ENCODE measurements at places on chromosomes 1 and 21.

- no peak for DNase-seq
These were observed 83.3 kb upstream of the SPATA6 start for GRCh38 chr1:48555271-48555670.

GRCh38 chr1:116923421-116923820, 13.7 kb downstream of the PTGFRN start:
- no peak for DNase-seq

DNA sequence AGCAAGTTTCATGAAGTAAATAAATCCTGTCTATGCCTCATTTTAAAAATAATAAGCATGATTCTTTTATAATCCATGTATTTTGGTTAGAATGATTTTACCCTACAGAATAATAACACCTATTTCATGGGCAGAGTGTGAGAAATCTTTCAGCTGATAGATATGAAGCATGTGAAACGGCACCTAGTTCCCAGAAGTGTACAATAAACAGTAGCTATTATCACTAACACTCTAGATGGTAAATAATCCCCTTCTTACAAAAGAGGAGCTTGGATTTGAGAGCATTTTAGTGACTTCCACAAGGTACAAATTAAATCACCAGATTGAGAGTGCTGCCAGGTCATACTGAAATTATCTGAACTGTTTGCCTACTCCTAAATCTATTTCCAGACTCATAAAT, 95.3 kb upstream of the NRIP1 start:
- DNase-seq, result no peak

GRCh38 chr1:147545133-147545532, 3.8 kb downstream of the BCL9 start:
- DNase-seq, result peak; percentile 88

DNA sequence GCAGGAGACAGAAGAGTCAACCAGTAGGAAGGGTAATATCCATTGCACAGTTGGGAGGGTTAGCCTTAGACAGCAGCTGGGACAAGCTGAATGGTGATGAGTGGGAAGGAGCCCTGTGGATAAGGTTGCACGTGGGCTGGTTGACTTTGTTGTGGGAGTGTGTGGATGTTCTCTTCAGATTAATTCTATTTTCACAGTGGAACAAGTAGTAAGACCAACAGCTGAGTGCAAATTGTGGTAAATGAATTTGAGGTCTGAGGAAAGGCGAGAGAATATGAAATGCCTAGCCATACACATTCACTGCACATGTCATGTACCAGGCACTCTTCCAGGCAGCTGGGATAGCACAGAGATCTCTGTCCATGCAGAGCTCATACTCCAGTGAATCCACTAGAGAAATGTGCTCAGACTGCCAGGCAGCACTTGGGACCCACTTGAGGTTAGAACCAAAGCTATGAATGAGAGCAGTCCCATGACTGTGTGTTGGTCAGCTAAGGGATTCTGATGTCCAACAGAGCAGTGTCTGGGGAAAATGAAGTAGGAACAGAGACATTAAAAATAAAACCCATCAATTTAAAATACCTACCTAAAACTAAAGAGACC, 25.2 kb upstream of the VTCN1 start:
- DNase-seq, result no peak

- no peak for DNase-seq
These were observed 1042.6 kb downstream of the PLA2G4A start for GRCh38 chr1:187871177-187871845.

GRCh38 chr1:225660544-225660946, 7.6 kb upstream of the ENAH start:
- DNase-seq, result no peak

DNA sequence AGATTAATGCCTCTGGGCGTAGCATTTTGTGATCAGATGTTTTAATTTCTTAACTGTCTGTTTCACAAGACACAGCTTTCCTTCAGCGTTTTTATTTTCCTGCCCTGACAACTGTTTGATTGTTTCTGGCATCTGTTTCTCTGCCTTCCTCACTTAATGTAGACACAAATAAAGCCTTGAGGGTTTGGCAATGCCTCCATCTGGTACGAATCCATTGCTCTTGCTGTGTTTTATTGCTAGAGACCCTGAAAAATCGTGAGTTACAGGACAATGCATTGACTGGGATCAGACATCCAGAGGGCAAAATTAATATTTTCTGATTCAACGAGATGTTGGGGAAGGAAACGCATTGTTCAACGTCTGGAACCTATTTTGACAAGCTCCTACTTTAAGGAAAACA, 363.5 kb downstream of the MRPL39 start:
- DNase-seq, result no peak

- DNase-seq, result peak; percentile 39
These were observed 10.4 kb downstream of the DCAF8 start for GRCh38 chr1:160251687-160252526.

DNA sequence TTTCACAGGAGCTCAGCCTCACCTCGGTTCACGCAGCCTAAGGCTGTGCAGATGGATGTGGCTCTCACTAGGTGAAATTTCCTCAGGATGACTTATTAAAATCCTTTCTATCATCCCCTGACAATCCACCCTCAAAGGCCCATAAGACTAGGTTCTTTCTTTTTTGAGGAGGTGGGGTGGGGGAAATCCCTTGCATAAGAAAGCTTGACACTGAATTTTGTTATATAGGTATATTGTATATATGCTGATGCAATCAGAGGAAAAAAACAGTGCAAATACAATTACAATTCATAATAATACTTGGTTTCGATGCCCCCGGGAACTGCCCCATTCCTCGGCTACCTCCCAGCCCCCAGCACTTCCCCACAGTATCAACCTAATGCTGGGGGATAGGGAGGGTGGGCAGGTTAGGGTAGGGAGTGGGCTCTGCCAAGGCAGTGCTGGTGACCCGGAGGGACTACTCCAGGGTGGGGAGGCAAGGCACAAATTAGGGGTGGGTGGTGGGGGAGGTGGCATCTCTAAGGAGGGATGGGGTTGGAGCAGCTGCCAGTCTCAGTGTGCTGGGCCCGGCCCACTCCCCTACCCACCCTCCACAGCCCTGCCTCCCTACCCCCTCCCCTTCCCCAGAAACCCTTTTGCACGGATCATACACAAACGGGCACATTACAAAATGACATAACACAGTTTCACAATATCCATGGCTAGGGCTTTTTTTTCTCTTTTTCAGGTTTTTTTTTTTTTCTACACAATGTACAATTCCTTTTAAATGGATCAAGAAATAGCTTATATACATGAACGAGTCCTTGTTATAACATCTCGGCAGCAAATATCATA, 30.9 kb downstream of the SLC27A3 start:
- DNase-seq, result no peak

DNA sequence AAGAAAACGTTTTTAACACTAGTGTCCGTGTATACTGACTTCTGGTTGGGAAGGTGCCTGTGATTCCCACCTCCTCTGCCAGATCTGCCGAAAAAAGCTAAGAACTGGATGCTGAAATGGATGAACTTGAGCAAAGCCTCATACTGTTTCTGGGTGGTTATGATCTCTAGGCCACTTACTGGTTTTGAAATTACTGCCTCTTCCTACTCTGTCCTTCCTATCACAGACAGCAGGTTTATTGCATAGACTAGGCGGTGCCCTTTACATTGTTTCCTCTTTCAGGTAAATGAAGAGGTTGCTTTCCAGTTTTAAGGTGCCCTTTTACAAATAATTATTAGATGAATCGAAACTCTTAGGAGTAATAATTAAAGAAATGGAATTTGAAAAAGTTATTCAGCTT, 27.5 kb downstream of the PEX14 start:
- DNase-seq, result no peak

DNA sequence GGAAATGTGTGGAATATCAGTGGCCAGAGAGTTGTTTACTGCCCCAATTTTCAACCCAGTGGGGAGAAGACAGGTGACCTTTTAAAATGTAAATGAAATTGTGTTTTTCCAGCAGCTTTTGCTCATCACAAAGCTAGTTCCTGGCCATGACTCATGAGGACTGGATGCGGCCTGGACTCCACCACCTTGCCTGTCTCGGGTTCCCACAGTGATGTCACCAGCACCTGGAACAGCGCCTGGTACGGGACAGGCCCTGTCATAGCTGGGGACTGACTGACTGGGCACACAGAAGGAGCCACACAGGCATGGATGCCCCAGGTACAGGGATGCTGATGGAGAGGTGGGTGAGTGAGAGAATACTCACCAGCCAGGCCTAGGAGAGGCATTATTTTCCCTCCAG, 277.1 kb downstream of the AJAP1 start:
- no peak for DNase-seq

- no peak for DNase-seq
These were observed 68.9 kb upstream of the ACTL8 start for GRCh38 chr1:17686258-17686657.

DNA sequence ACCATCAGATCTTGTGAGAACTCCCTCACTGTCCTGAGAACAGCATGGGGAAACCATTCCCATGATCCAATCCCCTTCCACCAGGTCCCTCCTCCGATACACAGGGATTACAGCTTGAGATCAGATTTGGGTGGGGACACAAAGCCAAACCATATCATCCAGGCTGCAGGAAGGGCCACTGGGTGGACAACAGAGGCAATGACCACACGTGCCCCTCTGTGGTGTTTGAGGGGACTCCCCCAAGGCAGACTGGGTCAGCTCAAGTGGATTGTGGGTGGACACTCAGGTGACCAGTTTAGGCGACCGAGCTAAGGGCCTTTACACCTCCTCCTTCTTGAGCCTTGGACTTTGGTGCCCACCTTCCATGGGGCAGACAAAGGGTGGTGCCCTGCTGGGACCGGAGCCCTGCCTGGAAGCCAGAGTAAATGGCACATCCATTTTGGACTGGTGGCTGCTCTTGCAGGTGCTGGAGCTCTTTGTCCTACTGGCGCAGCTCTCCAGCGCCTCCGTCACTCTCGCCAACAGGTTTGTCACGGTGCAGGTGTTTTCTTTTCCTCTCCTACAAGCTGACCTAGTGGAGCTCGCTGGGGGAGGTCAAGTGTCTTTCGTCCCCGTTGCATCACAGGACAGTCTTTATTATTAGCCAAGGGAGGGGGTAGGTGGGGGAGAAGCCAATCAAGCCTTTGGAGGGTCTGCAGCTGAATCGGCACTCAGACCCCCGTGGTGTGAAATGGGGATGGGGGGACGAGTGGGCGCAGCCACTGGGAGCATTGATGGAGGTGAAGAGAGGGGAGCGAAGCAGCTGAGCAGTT, 37.6 kb downstream of the CRYAA start:
- DNase-seq, result peak; percentile 5

DNA sequence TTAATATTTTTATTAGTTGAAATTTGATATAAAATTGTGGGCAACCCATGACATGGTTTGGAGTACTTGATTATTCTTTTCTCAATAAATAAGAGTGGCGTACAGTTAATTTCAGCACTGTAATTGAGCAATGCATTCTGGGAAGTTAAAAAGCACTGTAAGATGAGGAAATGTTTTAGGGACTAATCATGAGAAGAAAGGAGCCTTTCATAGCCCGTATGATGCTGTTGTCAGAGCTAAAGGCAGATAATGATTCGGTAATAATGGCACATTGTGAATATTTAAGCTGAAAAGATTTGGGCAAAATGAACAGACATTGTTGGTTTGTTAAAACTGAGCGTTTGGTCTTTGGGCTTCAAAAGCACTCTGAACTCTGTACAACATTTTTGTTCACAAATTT, 139.3 kb downstream of the NFIA start:
- DNase-seq, result no peak

GRCh38 chr1:215543191-215543606, 23.9 kb upstream of the KCTD3 start:
- DNase-seq, result no peak

DNA sequence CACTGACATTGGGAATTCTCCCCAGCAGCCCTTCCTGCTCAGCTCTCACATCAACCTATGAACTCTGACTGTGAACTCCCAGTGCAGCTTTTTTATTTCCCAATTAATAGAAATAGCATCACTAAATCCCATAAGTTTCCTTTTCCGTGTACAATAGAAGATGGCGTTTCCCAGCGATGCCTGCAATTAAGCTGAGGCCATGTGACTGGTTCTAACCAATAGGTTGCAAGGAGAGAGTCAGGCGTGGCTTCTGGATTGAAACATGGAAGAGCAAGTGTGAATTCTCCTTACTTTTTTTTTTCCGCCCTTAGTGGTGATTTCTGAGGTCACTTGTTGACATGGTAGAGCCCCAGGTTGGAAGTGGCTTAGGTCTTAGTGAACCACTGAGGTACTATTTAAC, 59.0 kb upstream of the IGSF5 start:
- no peak for DNase-seq

DNA sequence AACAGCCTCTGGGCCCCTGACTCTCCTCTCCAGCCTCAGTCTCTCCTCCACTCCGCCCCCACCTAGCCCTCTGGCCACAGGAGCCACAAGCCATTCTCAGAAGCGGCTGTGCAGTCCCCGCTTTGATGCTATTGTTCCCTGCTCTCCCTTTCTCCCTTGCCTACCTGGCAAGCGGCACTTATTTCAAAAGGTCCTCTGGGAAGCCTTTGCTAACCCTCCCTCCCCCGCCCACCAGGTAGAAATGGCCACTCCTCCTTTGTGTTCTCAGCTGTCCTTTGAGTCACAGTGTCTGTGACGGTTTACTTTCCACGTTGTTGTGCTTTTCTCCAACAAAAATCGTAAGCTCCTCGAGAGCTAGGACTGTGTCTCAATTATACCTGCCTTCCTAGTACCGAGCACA, 338.4 kb upstream of the PROX1 start:
- DNase-seq, result no peak

DNA sequence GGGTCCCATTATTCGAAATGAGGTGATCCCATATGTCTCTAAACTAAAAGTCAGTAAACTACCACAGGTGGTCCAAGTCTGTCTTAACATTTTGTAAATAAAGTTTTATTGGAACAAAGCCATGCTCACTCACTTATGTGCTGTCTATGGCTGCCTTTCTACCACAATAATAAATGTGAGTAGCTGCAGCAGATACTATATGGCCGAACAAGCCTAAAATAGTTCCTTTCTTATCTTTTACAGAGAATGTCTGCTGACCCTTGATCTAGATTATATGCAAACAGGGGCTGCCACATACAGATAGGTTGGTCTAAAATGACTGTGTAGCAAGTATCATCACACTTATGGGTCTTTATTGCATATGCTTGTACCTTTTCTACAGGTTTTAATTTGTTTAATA, 140.0 kb downstream of the VAV3 start:
- DNase-seq, result no peak

DNA sequence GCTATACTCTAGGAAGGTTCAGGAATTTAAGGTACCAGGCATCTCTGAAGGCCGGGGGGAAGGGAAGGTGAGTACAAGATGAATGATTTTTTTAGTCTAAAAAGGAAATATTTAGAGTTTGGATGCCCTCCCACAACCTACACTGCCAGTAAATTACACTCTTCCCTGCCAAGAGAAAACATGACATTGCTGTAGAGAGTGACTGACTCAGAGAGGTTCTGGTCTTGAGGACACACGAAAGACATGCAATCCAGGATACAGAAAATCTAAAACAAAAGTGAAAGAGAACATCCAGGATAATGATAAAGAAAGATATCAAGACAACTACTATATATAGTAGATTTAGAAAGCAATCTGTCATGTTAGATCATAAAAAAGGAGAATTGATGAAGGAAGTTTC, 200.5 kb downstream of the TYW3 start:
- no peak for DNase-seq

GRCh38 chr1:155226188-155226909, 17.9 kb downstream of the MTX1 start:
- no peak for DNase-seq

- no peak for DNase-seq
These were observed 270.3 kb downstream of the RWDD3 start for GRCh38 chr1:95504321-95504720.
